Cortex of kidney (tissue), 1 donor: ENCODE measurements at places on chromosomes 3 and 15.

- no peak for DNase-seq
These were observed 148.9 kb downstream of the ROBO1 start for GRCh38 chr3:79618883-79619282.

DNA sequence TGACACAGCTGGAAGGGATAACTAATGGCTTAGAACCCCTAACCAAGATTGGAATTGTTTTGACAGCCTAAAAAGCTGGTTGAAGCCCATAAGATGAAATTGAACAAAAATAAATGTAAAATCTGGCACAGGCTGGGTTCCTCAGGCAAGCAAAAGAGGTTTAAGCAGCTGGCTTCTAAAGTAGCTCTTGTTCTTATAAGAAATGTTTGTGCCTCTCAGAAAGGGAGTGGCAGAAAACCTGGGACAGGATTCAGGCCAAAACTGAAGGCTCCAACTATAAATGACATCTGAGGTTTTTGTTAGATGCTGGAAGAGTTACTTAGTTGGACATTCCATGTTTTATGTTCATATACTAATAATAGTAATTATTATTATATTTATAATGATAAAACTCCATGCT, 378.3 kb downstream of the CNTN4 start:
- no peak for DNase-seq

DNA sequence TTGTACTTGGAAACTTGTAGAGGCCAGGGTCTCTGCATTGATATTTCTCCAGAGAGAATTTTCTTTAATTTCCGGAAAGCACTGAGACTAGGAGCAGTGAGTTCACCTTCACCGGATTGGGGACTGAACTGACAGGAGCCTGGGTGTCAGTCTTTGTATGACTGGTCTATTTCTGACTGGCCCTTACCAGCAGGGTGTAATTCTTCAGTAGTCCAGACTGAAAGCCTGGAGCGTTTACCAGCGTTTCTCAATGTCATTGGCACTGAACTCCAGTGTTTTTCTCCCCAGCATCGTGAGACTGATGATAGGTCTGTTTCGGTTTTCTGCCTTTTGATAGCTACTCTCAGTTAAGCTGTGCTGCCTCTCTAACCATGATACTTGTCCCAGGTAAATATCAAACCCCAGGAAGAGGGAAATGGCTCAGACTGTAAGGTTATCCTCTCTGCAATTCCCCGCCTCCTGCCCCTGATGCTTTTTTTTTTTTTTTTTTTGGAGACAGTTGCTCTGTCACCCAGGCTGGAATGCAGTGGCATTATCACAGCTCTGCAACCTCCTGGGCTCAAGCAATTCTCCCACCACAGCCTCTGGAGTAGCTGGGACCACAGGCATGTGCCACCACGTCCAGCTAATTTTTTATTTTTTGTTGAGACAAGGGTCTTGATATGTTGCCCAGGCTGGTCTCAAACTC, 103.6 kb downstream of the CACNA2D3 start:
- DNase-seq = no peak

GRCh38 chr15:35698966-35699575, 153.1 kb upstream of the DPH6 start:
- DNase-seq = no peak
